Cerebellar nuclear complex (tissue), 1 donor: ENCODE measurements at places on chromosomes 1 and 21.

- no peak for DNase-seq
Measured at GRCh38 chr1:212284332-212284743, 872 bp upstream of the PPP2R5A start.

- no peak for DNase-seq
Measured at GRCh38 chr21:36337099-36337509, 17.1 kb downstream of the MORC3 start.

- no peak for DNase-seq
Measured at GRCh38 chr1:17307946-17308345, at the start of gene PADI4. Gene PADI4 (plus strand): TSS chr1:17308197. CDS start chr1:17308223, 26 bp downstream.

GRCh38 chr1:29457496-29458368 lies 221.4 kb downstream of the PTPRU start:
- DNase-seq, result no peak

DNA sequence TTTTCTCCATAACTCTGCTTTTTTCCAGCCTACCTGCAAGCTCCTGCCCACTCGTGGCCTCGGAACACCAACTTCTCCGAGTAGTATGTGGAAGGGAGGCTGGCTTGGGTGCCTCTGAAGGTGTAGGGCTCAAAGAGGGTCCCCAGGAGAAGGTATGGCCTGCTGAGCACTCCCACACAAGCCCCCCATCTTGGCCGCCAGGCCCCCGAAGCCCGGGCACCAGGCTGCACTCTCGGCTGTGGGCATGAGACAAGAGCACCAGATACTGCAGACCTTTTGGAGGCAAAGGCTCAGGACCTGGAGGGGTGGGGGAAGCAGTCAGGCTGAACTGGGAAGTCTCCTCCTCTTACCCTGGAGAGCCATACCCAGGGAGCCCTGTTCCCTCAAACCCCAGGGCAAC lies 1.7 kb downstream of the ZNF692 start:
- DNase-seq, result no peak

DNA sequence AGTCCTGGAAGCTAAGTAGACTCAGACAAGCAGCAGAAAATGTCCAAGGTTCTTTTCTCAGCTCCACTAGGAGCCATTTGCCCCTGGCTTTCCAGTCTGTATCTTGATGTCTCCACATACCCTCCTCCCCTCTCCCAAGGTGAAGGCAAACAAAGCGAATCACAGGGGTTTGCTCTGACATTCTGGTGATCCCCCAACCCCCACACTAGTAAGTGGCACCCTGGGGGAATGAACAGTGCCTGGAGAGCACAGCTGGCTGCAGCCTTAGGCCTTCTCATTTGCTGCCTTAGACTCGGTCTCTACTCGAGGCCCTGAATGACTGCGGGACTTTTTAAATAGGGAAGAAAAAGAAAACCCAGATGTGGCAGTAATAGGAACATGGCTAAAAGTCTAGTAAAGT lies 15.3 kb downstream of the ERI3 start:
- DNase-seq, result no peak

- DNase-seq, result no peak
Measured at GRCh38 chr1:96581772-96582171, 139.8 kb upstream of the PTBP2 start.

GRCh38 chr1:109531380-109531779 lies 8.3 kb upstream of the GPR61 start:
- DNase-seq, result no peak

- no peak for DNase-seq
Measured at GRCh38 chr1:11929849-11930248, 3.6 kb upstream of the KIAA2013 start.

DNA sequence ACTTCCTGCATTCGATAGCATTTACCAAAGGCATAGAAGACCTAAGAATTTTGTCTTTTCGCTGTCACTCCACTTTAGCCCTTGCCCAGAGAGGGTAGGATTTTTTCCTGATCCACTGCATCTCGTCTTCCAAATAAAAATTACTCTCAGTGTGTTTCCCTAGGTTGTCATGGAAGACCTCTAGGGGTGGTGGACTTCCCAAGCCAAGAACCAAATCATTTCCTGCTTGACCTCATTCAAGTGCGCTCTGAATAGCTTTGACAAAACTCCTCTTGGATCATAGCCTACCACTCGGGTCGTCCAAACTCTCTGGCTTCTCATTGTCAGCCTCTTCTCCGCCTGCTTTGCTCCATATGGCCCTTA lies 431 bp upstream of the C1orf52 start:
- DNase-seq, result no peak

GRCh38 chr1:1511533-1512285 lies at the start of gene ATAD3A:
Gene ATAD3A (plus strand): TSS chr1:1512162. CDS start chr1:1512269, 107 bp downstream.
- peak; percentile 78 for DNase-seq

GRCh38 chr1:64599242-64599641 lies 129.3 kb downstream of the CACHD1 start:
- no peak for DNase-seq

- peak; percentile 79 for DNase-seq
Measured at GRCh38 chr1:43969746-43970466, at the start of gene DPH2. Gene DPH2 (plus strand): TSS chr1:43970010. CDS start chr1:43970176, 166 bp downstream.

- no peak for DNase-seq
Measured at GRCh38 chr1:51969038-51969705, 21.3 kb downstream of the RAB3B start.

- no peak for DNase-seq
Measured at GRCh38 chr1:196423612-196424011, 184.6 kb downstream of the KCNT2 start.

GRCh38 chr1:84350550-84350949 lies 47.7 kb upstream of the DNASE2B start:
- no peak for DNase-seq

DNA sequence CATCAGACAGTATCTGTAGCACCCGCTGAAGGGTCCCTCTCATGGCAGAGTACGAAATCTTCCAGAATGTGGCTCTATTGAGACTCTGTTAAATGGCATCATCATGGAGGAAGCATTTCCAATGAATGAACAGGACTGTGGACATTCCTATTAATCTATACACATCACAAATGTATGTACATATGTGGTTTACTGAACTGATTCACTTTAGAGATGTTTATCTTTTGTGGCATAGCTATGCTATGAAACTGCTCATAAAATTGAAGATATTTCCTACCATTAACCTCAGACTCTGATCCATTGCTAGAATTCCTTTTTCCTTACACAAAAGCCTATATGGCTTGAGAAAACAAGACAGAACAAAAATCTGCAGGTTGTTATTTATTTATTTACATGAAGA lies 259.6 kb upstream of the RRP15 start:
- no peak for DNase-seq

DNA sequence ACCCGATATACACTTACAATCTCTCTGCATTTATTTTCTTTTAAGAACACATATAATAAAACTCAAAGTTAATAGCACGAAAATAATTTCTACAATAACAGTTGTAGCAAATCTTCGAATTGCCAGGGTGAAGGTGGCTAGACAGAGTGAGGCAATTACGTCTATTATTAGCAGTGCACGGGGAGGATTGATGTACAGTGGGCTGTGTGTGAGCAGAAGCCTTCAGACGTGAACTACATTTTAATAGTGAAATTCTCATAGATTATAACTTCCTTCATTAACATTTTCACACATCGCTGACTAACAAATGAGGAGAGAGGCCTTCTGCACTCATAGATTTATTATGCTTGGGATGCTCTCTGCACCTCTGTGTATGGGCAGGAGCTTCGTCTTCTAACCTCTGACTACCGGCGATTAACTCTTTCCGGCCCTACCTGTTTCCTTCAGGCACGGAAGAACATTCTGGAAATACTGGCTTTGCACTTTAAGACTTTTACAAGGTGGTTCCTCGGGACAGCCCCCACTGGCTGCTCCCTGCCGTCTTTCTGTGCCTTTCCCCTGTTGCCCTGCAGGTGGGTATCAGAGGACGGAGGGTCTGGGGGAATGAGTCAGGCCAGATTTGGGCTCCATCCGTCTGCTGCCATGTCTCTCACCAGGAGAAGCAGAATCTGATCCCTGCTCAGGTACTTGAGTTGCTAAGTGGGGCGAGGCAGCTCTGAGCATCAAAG lies 200.5 kb downstream of the CAMTA1 start:
- no peak for DNase-seq

DNA sequence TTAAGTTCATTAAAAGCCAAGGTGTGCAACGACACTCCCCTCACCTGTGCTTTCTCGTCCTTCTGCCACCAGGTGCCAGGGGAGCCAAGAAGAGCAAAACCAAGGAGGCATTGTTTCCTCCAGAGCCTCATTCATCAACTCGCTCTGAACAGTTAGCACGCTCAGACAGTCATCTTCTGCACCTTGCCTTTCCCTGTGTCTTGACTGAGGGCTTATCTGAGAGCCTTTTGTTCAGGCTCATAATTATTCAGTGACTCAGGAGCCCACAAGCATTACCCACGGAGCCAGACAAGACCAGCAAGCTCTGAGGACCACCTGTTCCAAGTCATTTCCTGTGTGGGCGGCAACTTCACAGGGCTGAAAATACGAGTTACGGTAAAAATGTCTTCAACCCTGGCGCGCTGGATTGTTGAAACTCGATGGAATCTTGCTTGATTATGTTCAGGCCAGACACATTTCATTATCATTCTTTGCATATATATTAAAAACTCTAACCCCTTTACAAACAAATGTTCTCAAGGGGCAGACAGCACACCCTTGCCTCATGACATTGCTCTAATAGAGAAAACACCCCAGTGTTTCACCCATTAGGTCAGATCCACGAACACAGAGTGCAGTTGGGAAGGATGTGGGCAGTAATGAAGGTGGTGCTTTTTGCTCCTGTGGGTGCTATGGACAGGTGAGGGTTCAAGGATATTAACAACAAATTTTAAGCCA lies 89.7 kb upstream of the RUNX1 start:
- DNase-seq, result no peak

DNA sequence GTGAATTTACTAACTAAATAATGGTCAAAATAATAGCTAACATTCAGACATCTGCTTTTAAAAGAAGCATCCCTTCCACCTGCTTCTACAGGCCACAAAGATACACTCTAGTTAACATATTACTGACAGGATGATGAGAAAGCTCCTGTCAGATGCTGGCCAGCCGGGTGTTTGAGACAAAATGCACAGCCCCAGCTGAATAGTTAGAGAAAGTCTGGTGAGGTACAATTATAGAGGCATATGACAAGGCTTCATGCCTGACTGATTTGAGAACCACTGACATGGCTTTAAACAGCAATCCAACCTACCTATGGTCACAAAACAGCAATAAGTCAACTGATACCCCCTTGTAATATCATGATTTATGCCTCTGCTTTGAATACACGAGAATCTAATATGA lies 137.0 kb downstream of the DENND1B start:
- no peak for DNase-seq

- no peak for DNase-seq
Measured at GRCh38 chr21:42341776-42342542, 8.8 kb downstream of the TFF2 start.

- no peak for DNase-seq
Measured at GRCh38 chr21:43851593-43851992, 13.4 kb upstream of the AGPAT3 start.

GRCh38 chr1:90721210-90722194 lies 4.4 kb upstream of the BARHL2 start:
- DNase-seq, result peak; percentile 71

GRCh38 chr21:21163904-21164303 lies 165.7 kb downstream of the NCAM2 start:
- no peak for DNase-seq

DNA sequence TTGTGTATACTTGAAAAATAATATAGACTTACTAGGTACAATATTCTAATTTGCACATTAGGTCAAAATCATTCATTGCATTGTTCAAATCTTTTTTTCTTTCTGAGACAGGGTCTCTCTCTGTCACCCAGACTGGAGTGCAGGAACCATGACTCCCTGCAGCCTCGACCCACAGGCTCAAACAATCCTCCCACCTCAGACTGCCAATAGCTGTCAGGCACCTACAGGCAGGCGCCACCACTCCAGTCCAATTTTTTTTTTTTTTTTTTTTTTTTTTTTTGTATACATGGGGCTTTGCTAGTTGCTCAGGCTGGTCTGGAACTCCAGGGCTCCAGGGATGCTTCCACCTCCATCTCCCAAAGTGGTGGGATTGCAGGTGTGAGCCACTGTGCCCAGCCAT lies 656.9 kb downstream of the KCNT2 start:
- no peak for DNase-seq

DNA sequence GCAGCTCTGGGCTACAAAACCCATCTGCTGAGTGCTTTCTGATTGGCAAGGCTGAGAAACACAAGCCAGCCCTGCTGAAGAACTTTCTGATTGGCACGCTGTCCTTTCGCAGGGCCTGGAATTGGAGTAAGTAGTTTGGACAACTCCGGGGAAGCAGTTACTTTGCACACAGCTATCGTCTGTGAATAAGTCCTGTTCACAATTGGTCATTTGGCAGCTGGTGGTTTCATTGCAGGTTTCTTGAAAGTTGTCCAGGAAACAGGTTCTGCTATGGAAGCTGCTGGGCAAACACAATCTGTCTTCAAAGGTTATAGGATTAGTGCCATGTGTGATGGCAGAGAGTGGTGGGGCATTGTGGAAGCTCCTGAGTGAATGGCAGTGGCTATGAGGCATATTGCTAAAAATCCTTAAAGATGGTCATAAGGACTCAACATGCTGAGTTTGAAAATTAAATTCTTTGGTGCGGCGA lies at the start of gene KRTAP27-1:
Gene KRTAP27-1 (minus strand): TSS at position 419 of the 469 bp plus-strand sequence. CDS start 26 bp downstream, at position 393.
- DNase-seq, result no peak

GRCh38 chr1:227777156-227777555 lies 38.3 kb upstream of the PRSS38 start:
- no peak for DNase-seq

GRCh38 chr1:938088-938683 lies 14.5 kb downstream of the SAMD11 start:
- no peak for DNase-seq

DNA sequence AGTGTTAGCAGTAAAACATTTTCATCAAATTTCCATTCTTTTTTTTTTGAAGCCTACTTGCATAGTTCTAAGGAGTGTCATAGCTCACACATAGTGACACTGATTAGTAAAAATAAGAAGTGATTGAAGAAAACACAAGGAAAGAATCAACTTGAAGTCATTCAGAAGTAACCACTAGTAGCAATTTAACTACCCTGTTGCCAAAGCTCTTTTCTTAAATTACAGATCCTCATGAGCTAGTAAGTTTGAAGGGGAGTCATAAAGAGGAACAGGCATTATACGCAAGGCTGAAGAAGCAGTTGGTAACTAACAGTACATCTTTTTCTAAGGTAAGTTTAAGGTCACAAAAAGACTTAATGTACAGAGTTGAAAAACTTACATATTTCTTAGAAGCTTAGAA lies 332.2 kb downstream of the CHRM3 start:
- no peak for DNase-seq

GRCh38 chr1:197180252-197180878 lies 33.9 kb upstream of the ASPM start:
- no peak for DNase-seq

GRCh38 chr1:152823294-152823693 lies 4.0 kb upstream of the LCE1A start:
- DNase-seq, result no peak

- no peak for DNase-seq
Measured at GRCh38 chr1:107842241-107842640, 122.7 kb downstream of the VAV3 start.
